ENCODE measurements at places on chromosomes 4 and X. TPM values are rescaled to one million over a fixed set of nuclear protein-coding genes. Genes with fewer than 3 reads are reported as not detected.

ENAM gene
- not detected for total RNA-seq

ZXDB gene
- 8.5 TPM for total RNA-seq

GLOD5 gene
- total RNA-seq, result not detected

- no peak for DNase-seq
These were observed 160.8 kb upstream of the STK26 start for GRCh38 chrX:131862321-131862720.
